ENCODE measurements at places on chromosomes 1 and 21.
A peak's percentile ranks its signal among the peaks of the same experiment; 100 is the strongest.

DNA sequence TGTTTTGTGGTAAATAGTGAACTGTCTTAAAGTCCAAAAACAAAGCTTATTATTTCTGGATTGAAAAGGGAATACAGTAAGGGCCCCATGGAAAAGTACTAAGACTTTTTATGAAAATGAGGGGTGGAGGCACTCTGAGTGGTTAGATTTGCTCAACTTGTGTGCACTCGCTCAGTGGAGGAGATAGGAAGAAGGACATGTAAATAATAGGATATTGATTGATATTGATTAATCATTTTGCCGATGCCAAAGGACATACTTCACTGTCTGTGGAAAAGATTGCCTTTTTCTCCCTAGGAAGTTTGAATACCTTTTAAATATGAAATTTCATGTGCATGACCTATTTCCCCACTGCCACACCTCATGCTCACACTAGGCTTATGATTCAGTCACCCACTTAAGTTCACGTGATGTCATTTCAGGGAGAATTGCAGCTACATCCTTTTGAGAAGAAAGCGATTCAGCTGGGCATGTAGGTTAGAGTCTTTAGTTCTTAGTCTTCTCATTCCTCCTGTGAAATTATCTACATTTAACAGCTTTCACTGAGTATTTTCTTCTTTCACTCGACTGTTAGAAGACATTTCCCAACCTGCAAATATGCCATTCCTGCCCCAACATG lies 5.0 kb downstream of the MTR start:
- DNase-seq = no peak

DNA sequence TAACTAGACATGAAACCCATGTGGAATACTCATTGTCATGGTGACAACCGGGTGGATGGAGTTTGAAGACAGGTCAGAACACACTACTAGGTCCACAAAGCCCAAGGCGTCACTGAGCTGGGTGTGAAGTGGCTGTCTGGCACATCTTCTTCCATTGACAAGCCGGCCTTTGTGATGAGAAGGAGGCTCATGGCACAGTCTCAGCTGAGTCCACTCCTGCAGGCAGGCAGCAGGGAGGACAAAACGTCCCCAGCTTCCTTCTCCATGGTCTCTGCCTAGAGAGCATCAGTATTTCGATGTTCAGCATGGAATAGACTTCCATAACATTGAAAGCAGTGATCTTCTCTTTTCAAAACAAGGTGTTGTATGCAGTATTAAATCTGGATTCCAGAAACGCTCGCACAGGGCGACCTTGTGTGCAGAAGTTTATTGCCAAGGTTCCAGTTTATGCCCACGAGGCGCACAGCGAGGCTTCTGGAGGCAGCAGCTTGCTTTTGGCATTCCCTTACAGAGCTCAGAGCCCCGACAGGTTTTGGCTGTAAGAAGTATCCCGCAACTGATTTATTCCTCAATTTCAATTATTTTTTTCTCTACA lies 104.2 kb downstream of the SIM2 start:
- no peak for DNase-seq

DNA sequence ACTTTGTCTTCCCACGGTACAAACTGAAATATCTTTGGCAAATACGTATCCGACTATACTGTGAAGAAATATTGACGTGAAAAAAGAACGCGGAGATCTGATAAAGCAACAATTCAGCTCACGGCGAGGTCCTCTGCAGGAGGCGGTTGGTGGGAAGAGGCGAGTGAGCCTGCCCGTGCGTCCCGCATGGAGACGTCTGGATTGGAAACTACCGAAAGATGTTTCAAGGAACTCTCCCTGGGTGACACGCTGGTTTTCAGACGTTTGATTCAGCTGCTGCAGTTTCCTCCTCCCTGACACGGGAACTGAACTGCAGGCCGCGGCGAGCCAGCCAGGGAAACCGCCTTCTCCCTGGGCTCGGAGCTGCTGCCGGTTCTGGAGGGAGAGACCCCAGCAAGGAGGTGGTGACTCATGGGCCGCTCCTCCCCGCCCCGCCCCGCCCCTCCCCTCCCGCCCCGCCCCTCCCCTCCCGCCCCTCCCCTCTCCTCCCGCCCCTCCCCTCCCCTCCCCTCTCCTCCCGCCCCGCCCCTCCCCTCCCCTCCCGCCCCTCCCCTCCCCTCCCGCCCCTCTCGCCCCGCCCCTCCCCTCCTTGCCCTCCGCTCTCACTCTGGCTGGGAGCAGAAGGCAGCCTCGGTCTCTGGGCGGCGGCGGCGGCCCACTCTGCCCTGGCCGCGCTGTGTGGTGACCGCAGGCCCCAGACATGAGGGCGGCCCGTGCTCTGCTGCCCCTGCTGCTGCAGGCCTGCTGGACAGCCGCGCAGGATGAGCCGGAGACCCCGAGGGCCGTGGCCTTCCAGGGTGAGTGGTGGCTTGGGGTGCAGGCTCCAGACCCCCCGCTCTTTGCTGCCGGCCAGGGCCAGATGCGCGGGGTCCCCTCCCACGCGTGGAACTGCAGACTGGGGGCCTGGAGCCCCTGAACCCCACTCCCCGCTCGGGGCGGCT lies at the start of gene COL6A1:
TSS of gene COL6A1 (plus strand) at position 620 of the 941 bp plus-strand sequence. CDS start at position 701, 81 bp downstream.
- peak; percentile 90 for DNase-seq

DNA sequence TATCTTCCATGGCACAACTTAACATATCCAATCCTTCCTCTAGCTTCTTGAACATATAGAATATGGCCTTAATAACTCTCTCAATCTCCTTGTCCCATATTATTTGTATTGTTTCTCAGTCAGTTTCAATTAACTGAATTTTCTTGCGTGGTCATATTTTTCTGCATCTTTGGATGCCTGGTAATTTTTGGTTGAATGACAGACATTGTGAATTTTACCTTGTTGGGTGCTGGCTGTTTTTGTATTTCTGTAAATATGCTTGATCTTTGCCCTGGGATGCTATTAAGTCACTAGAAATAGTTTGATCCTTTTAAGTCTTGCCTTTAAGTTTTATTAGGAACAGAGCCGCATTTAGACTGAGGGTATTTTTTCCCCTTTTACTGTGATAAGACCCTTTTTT lies 5.9 kb downstream of the SAMD13 start:
- DNase-seq = no peak

DNA sequence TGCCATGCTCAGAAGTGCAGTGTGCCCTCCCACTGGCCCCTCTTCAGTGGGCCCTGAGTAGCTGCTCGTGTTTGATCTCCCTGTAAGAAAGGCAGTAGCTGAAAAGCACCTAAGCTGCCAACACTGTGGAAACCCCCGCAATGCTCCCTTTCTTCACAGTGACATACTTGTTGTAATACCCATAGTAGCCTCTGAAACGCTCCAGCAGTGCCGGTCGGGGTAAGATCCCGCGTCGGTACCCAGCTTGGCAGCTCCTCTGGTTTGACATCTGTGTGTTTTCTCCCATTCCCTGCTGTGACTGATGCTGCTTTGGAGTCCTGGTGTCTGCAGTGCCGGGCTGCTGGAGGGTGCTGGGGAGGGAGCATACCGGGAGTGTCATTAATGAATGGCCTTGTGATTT lies 3.6 kb downstream of the CHAF1B start:
- peak; percentile 56 for DNase-seq

DNA sequence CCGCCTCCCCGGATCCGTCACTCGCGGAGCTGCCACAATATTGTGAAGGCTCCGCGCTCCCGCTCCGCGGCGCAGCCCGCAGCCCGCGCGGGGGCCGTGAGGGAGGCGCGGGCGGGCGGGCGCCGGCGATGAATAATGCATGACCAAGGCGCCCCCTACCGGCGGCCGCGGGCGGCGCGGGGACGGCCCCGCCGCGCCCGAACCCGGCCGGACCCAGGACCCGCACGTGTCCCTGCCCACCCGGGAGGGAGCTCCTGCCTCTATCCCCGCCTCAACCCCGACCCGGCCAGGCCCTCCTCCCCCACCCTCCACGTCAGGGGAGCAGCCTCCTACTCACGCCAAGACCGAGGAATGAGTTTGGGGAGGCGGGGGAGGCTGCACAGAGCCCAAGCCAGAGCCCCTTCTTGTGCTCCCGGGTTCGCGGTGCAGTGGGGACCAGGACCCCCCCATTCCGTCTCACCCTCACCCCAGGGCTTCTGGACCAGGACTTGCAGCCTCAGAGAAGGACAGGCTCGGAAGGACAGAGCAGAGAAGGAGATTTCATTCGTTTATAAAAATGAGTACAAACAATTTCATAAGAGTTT lies 70.8 kb upstream of the CASZ1 start:
- DNase-seq = peak; percentile 96

- no peak for DNase-seq
These were observed 28.0 kb downstream of the ARHGAP29 start for GRCh38 chr1:94209425-94209824.

DNA sequence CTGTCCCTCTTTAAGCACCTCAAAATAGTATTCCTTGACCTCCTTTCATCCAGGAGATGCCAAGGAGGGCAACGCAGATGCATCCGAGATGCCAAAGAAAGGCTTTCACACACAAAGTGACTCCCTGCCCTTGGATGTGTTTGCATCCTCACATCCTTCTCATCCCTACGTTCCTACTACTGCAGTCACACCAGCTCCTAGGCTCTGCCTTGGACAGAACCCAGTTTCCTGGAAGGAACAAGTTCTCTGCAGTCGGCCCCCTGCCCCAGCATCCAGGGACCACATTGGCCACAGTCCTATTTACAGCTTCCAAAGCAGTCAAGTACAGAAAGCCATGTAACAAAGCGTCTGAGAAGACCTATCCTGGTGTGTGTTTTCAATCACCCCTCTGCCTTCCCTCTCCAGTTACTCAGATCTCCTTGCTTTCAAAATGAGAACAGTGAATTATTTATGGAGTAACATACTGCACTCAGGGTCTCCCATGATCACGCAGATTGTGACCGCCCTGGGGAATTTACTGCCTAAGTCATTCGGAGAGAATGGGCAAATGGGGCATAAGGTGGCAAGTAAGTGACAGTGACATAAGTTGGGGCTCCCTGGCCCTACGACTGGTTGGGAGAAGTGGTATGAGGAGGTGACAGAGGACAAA lies 21.8 kb upstream of the SRP9 start:
- no peak for DNase-seq

GRCh38 chr1:150534002-150534401 lies 15.2 kb upstream of the ADAMTSL4 start:
- DNase-seq = peak; percentile 27

- peak; percentile 30 for DNase-seq
These were observed 39.0 kb downstream of the TMCC2 start for GRCh38 chr1:205266611-205267305.

DNA sequence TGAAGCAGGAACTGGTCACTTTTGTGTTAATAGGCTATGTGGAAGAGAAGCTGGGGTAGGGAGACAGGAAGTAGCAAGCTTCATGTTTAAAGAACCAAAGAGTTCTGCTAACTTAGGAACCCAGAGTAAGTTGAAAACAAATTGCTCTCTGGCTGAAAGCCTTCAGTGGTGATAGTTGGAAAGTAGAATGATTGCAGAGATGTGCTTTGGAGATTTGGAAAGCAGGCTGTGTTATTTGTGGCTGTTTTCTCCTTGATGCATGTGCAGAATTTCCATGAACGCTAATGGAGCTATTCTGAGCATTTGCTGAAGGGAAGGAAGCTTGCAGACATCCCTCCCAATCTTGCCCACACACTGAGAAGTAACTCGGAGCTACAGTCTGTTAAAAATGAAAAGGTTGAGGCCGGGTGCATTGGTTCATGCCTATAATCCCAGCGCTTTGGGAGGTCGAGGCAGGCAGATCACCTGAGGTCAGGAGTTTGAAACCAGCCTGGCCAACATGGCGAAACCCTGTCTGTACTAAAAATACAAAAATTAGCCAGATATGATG lies 45.7 kb downstream of the TCEANC2 start:
- DNase-seq = no peak

DNA sequence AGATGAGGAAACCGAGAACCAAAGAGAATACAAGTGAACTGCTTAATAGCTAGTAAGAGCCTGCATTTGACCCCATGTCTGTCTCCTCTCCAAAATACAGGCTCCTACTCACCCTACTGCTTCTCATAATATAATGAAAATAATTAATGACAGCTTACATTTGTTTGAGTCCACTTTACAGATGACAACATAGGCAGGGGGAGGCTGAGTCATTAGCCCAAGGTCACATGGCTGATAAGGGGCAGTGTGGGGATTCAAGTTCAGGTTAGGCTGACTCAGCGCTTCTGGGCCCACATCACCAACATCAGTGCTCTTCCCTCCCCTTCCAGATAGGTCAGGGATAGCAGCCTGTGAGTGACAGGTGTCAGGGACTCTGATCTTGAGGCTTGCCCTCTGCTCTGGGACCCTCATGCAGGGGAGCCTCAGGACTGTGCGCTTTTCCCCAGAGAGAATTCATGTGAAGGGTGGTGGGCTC lies 16.2 kb downstream of the AZIN2 start:
- no peak for DNase-seq

- no peak for DNase-seq
These were observed 187.8 kb downstream of the LRRIQ3 start for GRCh38 chr1:74010206-74010605.

GRCh38 chr1:9910076-9910422 lies at the start of gene CTNNBIP1:
TSS of gene CTNNBIP1 (minus strand) at chr1:9910269. CDS start at chr1:9872064, 38,205 bp downstream.
- DNase-seq = no peak

- no peak for DNase-seq
These were observed 176.8 kb upstream of the SAMSN1 start for GRCh38 chr21:14722841-14723483.

DNA sequence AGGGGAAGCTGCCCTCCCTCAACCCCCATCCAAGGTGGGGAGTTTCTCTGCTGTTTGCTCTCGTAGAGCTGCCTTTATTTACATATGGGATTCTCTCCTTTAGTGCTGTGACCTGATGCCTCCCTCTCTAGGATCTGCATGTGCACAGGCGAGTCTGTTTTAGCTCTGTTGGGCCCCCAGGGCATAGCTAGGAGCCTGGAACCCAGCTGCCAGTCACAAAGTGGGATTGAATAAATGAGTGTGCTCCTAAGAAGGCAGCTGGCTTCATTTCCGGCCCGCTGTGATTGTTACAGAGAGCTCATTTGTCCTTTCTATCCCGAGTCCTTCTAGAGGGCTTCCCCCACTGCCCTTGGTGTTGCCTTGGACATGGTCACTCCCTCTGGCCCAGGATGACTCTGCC lies 176.6 kb downstream of the GRIK3 start:
- no peak for DNase-seq

- no peak for DNase-seq
These were observed 27.5 kb downstream of the TMEM51 start for GRCh38 chr1:15180945-15181523.

- no peak for DNase-seq
These were observed 69.2 kb upstream of the KIF26B start for GRCh38 chr1:245085508-245086095.

DNA sequence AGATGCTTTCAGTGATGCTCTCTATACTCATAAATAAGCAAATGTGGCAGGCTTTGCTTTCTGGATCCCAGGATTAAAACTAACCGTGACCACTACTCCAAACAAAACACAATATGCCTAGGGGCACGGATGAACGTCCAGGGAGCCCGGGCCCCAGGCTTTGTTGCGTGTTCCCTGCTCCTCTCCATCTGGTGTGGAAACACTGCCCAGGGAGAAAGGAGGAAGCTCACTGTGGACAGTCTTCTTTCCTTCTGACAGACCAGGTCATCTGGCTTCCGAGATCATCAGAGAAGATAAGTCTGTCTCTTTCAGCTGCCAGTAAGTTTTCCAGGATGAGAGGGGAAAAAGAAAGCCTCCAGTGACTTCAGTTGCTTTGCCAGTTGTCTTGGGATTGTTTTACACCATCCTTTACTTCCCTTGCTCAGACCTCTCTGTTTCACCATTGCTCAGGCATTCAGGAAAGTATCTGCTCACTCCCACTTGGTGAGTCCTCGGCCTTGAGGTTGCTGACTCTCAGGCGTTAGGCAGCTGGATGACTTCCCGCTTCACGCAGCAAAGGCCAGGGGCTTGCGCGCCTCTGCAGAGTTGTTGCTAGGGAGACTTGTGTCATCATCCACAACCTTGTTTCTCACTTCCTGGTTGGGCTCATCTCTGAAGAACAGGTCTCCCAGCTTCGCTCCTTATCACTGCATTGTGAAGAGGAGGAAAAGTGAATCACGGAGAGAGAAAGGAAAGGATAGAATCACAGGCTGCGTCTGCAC lies 20.6 kb upstream of the PGD start:
- no peak for DNase-seq

Data from D341Med (cell line).